ENCODE measurements at places on chromosomes 12 and 14. TPM values are rescaled to one million over a fixed set of nuclear protein-coding genes. Genes with fewer than 3 reads are reported as not detected.

DNA sequence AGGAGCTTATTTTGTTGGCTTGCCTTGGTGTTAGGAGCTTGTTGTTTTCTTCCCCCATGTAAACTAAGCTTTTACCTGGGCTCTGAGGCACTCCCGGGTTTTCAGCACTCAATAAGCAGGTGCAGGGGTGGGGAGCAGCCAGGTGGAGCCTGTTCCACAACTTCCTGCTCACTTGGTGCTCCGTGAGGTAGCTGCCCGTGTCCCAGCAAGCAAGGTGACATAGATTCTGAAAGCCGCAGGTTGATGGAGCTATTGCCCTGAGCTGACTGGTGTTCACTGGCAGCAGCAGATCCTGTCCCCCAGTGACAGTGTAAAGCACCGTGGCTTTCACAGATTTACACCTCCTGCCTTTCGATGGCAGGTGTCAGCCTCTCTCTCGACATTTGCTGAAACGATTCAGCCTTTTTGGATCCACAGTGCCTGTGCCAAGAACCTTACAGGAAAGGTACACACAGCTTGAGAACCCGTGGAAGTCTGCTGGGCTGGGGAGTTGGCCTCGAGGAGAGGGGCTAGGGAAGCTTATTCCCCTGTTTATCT lies 295.7 kb upstream of the FKBP4 start:
- H3K36me3 ChIP-seq: no peaks in the 10 kb centered on the region
- DNase-seq: no peak
- H3K4me3 ChIP-seq: no peak overlapping the region
- H3K27me3 ChIP-seq: no peaks in the 10 kb centered on the region

Gene KERA
- not detected for total RNA-seq

Gene CARMIL3
- not detected for total RNA-seq

Gene CMKLR1
- 8.2 TPM for total RNA-seq

DNA sequence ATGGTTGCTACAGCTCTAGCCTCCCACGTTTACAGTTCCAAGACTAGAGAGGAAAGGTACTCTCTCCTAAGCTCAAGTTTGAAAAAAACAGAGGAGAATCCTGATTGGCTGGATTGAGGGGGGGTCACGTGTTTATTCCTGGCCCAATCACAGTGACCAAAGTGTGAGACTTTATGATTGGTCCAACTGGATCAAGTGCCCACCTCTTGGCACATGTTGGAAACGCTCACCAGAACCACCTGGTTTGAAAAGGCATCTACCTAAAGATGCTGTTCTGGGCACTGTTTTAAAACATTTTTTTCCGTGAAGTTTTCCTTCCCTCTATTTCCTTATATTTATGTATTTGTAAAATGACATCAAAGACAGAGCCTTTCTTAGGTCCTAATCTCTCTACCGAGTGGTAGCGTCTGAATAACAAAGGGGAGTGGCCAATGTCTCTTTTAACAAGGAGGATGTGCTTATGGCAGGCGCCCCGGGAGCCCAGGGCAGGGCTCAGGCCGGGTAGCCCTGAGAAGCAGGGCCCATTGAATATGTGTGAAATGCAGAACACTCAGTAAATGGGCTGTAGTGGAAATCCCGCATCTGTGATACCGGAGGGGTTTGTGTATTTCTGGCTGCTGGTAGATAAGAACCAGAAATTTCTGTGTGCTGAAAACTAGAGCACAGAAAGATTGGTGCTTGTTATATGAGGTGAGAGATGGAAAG lies 146.2 kb downstream of the ATP23 start:
- H3K4me3 ChIP-seq: no peak overlapping the region
- H3K36me3 ChIP-seq: no peaks in the 10 kb centered on the region
- no peak overlapping the region for H3K27ac ChIP-seq
- no peaks in the 10 kb centered on the region for H3K27me3 ChIP-seq
- DNase-seq: no peak

DNA sequence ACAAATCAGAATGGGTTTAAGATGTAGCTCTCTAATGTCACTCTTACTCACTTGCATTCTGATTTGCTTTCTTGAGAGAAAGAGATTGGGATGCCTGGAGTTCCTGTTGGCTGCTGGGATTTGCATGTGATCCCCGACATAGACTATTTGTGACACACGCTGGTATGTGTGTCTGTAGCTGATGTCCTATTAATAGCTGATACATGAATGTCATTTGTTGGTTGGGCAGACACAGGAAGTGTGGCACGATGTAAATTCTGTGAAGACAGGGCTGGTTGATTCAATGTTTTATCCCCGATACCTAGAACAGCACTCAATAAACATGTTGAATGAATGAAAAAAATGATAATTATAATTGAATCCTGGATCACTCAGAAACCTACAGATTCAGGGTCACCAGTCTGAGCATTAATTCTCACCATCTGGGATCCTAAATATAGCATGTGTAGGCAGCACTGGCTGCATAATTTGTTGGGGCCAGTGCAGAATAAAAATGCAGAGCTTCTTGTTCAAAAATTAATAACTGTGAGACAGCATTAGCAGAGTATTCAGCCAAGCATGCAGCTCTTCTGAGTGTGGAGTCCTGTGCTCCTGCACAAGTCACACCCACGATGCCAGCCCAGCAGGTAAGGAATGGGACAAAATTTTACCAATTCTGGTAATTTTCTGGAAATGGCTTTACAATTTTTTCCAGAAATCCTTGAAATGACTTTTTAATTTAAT lies 35.5 kb upstream of the SOCS2 start:
- no peak for DNase-seq
- no peaks in the 10 kb centered on the region for H3K4me1 ChIP-seq
- no peaks in the 10 kb centered on the region for H3K36me3 ChIP-seq
- no peaks in the 10 kb centered on the region for H3K27me3 ChIP-seq
- H3K27ac ChIP-seq: no peak overlapping the region
- no peak overlapping the region for H3K4me3 ChIP-seq

All from uterus (tissue), 4 donors.